Caco-2 (cell line): ENCODE measurements at places on chromosomes 6 and 20.

- no peak for DNase-seq
These were observed 10.4 kb upstream of the KCNK5 start for GRCh38 chr6:39239527-39240154.

GRCh38 chr20:35972462-35972861, 4.1 kb downstream of the CNBD2 start:
- no peak for DNase-seq

GRCh38 chr6:47476781-47477496, 650 bp upstream of the CD2AP start:
- DNase-seq: no peak

- DNase-seq: no peak
These were observed 22.1 kb upstream of the ARHGAP18 start for GRCh38 chr6:129732034-129732433.

DNA sequence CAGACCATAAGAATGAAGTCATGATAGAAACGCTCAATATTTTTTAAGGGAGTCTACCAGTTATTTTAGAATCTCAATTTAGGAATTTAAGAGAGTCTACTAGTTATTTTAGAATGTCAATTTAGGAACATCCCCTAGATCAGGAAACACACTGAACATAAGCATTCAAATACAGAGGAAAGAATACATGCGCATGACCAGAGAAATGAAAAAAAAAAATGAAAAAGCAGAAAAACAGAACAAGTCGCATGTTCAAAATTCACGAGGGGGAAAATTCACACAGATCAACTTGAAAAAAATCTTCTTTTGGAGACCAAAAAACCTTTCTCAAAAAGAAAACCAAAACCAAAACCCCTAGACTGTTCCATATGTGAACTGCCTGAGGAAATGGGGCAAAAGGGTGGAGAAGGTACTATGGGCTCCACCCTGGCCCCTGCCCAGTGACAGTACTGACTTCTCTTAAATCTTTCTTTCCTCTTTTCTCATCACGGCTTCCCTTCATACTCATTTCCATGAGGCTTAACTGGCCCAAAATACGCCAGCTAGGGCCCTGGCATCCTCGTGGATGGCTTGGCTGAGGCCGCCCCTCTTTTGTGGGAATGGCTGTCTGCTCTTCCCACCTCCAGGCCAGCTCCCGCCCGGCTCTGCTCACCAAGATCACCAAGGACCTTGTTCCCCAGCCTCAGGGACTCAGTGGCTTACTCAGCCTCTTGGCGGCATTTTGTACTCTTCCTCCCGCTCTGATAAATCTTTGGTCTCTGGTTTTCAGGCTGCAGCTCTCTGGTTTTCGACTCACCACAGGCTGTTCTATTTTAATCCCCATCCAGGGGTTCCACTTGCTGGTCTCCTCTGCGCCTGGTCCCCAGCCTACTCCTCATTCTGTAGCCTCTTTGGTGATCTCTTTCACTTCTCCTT, 11.2 kb downstream of the ZBTB2 start:
- no peak for DNase-seq

- DNase-seq: no peak
These were observed 20.4 kb downstream of the ACSS1 start for GRCh38 chr20:25037288-25038102.

DNA sequence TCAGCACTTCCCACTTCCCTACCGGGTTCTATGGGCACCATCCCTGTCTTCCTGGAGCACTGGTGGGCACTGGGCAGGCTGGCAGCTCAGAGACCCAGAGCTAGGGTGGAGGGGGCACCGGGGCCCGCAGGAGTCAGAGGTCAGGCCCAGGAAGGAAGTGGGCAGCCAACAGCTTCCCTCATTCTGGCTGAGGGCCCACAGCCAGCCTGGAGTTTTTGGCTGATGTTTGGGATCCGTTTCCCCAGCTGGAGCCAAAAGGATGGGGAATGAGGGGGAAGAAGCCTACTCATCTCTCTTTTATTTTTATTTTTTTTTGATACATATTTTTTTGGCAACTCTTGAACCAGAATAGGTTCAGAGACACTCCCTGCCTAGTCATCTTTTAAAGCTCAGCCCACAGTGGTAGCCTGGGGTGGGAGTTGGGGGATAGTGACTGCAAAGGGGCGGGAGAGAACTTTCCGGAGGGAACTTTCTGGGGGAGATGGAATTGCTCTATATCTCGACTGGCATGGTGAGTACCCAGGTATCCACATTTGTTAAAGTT, 54.2 kb upstream of the MLN start:
- no peak for DNase-seq
